Stimulated activated CD8-positive, alpha-beta memory T cell treated with anti-CD3 and anti-CD28 coated beads, Interleukin-4, amount 100 ng/mL, for 1 hour (primary cell): ENCODE measurements at places on chromosomes 2 and 18.

DNA sequence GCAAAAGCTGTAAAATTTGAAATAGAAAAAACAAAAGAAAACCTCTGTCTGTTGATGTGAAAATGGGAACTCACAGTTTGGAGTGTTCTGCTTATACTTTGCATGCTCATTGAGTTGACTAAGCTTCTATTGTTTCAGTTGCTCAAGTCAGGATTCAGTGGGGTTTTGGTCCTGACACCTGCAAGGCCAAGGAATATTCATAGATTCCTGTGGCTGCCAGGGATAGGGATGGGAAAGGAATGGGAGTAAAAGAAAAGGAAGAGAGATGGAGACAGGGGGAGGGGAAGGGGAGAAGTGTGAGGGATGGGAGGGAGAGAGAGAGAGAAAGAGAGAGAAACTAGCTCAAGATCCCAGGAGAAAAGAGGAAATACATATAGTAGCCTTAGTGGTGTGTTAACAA is 1.3 kb downstream of the CPS1 start:
- DNase-seq, result no peak

DNA sequence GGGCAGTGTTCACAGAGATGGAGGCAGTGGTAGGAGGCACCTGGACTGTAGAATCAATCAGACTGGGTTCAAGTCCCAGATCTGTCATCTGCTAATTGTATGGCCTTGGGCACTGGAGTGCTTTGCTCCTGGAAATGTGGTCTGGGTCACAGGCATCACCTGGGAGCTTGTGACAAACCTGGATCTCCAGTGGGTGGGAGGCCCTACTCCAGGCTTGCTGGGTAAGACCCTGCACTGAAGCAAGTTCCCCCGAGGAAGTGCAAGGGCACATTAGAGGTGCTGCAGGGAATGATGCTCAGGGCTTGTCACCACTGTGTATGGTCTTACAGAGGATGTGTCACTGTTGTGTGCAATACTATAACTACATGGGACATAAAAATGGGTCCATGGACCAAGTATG is 220.5 kb upstream of the ID2 start:
- no peak for DNase-seq

GRCh38 chr2:39370101-39370500 is 67.0 kb downstream of the MAP4K3 start:
- DNase-seq, result no peak

DNA sequence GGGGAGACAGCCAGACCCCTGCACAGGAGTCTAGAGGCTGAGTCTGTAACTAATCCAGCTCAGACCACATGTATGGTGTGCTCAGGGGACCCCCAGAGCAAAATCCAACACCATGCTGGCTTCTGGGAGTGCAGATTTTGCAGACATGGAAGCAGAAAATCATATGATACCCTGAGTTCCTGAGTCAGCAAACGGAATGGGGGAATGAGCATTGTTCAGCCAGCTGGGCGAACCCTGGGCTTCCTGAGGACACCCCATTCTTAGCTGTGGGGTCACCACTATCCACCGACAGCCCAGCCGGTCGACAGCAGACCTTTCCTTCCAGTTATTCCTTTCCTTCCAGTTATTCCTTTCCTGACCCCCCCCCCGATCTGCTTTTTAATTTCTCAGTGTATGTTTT is 322.9 kb downstream of the GBX2 start:
- no peak for DNase-seq

DNA sequence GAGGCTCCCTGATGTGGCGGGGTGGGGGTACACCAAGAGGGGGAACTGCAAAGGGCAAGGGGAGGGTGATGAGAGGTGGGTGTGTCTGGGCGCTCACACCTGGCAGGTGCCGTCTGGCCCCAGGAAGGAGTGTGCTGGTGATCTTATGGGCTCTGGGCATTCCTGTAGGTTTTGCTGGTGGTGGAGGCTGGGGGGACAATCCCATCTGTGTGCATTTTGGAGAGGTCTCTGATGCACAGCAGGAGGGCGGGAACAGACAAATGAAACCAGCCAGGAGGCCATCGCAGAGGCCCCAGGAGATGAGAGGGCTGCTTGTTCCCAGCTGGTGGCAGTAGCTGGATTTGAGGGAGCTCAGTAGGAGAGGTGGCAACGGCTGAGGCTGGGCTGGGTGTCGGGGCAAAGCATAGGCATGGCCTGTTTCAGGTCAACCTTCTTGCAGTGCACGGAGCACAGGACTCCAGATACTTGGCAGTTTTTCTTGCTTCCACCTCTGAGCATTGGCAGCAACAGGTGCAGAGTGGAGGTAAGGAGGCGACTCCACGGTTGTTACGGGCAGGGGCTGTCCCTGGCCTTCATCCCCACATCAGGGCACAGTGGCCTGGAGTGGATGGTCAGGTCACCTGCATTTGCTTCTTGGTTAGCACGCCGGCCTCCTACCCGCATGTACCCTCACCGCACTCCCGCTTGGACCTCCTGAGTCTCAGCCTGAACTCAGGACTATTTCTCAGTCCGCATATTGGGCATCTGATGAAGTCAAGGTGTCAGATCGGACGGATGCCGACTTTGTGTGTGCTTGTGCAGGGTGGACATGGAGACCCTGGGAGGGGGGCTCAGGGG is 194.2 kb upstream of the HDAC4 start:
- DNase-seq, result no peak

- no peak for DNase-seq
Observed at GRCh38 chr2:159551806-159552205, 64.5 kb downstream of the BAZ2B start.

DNA sequence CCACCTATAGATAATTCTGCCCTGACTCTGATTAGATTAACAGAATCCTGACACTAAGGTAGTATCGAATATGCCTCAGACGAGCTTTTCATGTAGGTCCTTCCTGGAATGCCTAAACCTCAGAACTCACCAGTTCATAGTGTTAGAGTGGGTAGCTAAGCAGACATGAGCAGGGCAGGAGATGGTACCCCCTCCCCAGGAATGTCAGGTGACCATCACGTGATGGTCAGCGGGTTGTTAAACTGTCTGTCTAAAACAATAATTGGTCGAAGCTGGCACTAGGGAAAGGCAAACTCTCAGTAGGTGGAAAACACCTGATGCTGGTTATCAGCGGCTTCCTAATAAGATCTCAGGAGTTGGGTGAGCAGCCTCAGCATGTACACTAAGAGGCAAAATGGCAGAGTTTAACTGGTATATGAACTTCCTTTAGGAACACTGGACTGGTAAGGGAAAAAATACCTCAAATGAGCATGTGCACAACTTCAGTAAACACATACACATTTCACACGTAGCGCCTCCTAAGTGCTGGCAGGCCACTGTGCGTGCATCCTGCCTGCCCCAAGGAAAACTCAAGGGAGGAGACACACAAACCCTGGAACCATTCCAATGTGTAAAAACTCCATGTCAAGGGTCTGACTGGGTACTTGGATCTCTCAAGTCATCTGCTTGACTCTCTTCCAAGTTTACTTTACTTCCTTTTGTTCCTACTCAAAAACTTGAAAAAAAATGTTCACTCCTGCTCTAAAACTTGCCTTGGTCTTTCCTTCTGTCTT is 339.5 kb downstream of the GULP1 start:
- DNase-seq, result no peak

GRCh38 chr2:11716689-11717321 is 29.6 kb upstream of the LPIN1 start:
- DNase-seq, result no peak

DNA sequence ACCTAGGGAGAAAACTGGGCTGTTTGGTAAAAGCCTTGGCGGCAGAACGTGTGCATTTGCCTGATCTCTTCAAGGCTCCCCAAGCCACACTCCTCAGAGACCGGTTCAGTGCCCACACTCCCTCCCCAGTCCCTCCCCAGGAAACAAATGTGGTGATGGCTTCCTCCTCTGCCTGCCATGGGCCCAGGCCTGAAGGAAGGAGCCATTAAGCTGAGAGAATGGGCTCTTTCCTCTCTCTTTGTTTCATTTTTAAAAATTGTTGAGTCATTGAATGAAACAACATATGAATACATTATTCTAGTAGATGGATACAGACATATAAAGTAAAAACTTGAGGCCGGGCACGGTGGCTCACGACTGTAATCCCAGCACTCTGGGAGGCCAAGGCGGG is 50.6 kb upstream of the YWHAQ start:
- no peak for DNase-seq

DNA sequence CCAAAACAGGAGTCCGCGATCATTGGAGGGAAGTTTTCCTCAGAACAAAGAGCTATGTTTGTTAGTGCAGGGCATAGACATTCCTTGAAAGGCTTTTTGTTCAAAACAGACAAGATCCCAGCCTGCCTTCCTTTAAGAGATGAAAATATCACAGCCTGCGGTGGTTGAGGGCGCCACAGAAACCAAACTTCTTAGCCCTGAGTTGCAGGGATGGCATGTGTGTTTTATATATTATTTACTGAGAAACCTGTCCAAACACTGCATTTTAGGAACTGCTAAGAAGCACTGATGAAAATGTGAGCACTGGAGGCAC is 57.5 kb upstream of the TMEM178A start:
- DNase-seq, result no peak

DNA sequence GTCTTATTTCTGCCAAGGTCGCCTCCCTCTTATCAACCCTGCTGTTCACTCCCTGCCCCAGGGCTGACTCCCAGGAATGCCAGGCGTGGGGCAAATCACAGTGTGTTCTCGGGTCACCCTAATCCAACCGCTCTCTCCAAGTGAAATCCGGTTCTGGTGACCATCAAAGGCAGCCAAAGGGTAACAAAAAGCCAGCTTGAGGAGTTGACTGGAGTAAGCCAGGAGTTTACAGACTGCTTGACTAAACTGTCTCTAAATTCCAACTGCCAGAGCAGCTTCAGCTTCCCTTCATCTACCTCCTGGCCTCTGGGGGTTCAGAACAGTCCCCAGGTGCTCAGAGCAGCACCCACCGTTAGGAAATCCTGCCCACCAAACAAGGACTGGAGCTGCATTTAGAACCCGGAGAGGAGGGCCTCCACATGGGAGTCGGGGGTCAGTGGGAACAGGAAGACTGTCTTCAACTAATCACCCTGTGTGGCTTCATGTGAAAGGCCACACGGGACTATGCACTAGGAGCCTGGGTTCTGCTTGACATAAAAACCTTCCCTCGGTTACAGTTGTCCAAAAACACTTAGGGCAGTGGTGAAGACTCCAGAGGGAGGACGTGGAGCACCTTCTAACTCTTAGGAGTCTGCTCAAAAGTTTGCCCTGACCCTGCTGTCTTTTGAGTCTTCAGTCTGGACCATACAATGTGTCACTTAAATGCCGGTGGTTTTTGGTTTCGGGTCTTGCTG is 24.2 kb upstream of the MCFD2 start:
- no peak for DNase-seq

- DNase-seq, result no peak
Observed at GRCh38 chr2:120994301-120994995, 258.8 kb downstream of the GLI2 start.

DNA sequence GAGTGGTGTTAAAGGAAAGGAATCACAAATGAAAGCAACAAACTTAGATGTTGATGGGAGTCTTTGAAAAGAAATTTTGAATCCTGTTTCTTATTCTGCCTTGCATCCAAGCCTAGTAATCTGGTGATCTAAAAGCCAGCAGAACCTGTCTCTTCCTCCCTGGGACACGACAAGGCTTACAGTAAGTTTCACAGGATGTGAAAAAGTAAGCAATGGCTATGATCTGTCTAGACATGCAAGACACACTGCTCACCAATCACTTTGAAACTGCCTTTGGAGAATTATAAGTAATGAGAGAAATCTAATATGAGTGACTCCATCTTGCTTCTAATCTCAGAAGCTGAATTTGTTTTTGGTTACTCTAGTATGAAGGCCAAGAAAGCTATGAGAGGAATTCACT is 103.7 kb downstream of the KCNH7 start:
- DNase-seq, result no peak

DNA sequence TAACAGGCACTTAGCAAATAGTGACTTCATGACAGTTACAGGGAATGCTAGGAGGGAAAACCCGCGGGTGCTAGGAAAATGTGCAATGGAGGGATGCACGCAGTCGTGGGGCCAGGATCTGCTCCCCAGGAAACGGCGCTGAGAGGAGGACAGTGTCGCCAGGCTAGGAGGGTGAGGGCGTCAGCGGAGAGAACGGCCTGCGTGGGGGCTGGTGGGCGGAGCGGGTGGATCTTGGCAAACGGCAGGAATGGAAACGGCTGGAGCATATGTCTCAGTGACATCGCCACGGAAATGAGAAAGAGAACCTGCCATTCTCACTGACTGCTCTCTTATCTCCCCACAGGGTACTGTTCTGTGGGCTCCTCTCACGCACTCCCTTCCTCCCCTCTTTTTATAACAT is 478.5 kb upstream of the ID2 start:
- DNase-seq, result no peak

- DNase-seq, result no peak
Observed at GRCh38 chr2:122191331-122191730, 435.9 kb downstream of the TSN start.

DNA sequence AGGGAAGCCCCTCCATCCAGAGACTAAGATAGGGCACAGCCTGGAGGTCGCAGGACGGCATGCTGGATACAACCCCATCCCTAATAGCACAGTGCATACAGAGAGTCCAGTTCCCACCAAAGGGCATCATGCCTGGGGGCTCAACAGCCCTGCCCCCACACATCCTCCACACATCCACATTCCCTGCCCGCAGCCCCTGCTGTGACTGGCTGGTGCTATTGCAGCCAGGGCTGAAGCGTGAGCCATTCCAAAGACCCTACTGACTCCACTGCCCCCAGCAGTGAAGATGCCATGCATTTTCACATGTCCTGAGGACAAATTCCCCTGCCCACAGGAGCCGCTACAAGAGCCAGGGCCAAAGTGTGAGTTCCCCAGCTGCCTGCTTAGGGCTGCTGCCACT is 641.6 kb downstream of the METTL4 start:
- DNase-seq, result no peak

GRCh38 chr2:42841344-42841743 is 49.0 kb upstream of the HAAO start:
- no peak for DNase-seq

DNA sequence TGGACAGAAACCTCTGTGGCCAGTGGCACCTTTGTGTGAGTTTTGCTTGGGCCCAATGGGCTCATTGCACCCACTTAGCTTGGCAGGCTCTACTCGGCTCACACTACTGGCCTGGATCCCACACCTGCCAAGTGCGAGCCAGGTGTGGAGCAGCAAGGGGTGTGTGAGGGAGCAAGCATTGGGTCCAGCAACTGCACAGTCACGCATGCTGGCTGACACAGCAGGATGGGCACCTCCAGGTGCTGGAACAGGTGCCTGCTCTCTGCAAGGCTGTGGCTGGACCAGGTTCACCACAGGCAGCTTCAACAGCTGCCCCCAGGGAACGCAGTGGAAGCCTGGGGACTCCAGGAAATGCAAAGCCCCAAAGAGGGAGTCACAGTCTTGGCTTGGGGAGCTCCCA is 94.2 kb downstream of the DOK6 start:
- no peak for DNase-seq

DNA sequence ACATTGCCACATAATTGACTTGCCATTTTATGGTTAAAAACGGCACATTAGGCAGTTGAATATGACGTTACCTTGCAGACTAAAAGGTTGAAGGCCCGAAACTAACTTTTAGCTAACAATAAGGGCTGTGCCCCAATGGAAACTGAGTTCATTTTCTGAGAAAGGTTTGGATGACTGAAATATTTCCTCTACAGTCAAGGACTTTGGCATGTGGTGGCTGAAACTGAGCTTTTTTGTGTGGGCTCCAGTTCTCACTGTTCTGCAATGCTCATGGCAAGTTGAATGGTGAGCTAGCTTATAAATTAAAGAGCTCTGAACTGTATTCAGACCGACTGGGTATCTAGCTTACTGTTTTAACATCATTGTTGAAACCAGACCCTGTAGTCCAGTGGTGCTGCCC is 23.8 kb upstream of the TXNDC2 start:
- no peak for DNase-seq

GRCh38 chr2:108184419-108184818 is 55.3 kb upstream of the SULT1C3 start:
- DNase-seq, result no peak
